NCI-H774 (cell line): ENCODE measurements at places on chromosomes 3 and 15.

GRCh38 chr15:69467636-69468035, 15.0 kb downstream of the RPLP1 start:
- DNase-seq: no peak

GRCh38 chr3:195154793-195155535, 116.0 kb downstream of the XXYLT1 start:
- DNase-seq: peak; percentile 87

DNA sequence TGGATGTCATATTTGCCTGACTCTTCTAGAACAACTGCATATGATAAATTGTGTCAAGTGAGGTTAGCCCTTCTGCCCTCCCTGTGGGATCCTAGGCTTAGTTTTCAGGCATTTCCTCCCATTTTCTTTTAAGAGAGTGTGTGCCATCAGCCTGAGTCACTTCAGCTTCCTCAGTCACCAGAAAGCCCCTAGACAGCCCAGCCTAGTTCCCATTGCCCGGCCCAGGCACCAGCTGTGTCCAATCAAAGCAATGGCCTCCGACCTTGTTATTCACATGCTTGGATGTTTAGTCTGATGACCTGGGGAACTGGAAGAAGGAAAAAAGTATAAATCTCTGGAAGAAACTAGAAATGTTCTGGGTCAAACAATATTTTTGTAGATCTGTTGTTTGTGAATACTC, 221.9 kb upstream of the LRIG1 start:
- DNase-seq: no peak

DNA sequence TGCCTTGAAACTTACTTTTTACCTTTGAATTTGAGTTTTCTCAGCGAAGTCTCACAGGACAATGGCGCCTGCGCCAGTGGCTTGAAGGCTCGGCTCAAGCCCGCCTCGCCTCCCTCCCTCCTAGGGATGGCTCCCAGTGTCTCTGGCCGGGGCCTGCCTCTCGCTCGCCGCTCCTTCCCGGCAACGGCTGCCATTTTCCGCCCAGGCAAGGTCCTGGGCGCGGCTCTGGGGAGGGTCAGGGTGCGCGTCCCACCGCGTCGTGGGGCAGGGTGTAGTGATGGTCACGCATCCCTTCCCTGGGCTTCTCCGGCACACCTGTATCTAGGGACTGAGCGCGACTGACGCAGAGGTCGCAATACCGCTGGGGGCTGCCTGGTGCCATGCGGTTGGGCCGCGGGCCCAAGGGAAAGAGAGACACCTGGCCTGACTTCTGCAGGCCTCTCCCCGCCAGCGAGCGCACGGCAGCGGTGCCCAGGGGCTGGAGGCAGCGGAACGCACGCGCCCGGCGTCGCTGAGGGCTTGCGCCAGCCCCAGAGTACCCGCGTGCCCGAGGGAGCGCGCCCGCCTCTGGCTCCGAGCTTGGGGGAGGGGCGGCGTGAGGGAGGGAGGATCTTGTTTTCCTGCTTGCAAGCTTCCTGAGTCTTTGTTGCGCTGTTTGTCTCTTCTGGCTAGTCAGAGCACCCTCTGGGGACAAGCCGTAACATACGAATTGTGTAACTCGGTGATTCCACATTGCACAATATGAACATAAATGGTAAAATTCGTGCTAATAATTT, 20.7 kb upstream of the FEM1B start:
- DNase-seq: peak; percentile 80

- DNase-seq: no peak
Observed at GRCh38 chr3:88180398-88180999, 30.7 kb downstream of the C3orf38 start.

- DNase-seq: no peak
Observed at GRCh38 chr3:31105438-31106077, 211.1 kb upstream of the GADL1 start.

- no peak for DNase-seq
Observed at GRCh38 chr15:64284042-64284441, 71.9 kb downstream of the CSNK1G1 start.

DNA sequence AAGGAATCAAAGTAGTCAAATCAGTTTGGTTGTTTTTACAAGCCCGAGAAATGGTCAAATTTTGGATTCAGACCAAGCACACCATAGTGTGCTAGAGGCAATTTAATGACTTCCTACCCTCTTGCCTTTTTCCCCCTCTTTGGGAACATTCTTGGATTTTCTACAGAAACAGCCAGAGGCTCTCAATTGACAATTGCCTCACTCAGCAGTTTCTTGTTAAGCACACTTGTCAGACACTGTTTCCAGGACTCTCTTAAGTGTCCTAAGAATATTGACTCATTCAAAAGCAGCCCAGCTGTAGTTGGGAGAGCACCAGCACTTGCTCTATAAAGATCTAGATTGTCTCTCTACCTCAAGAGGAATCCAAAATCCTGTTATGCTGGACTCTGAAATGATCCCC, 1.5 kb upstream of the SLC35G2 start:
- no peak for DNase-seq

- DNase-seq: no peak
Observed at GRCh38 chr3:166864473-166865467, 515.3 kb downstream of the ZBBX start.

GRCh38 chr15:25417604-25418003, 21.2 kb downstream of the UBE3A start:
- DNase-seq: no peak
